OCI-LY7 (cell line): ENCODE measurements at places on chromosomes 1 and 21.
A peak's percentile ranks its signal among the peaks of the same experiment; 100 is the strongest.

DNA sequence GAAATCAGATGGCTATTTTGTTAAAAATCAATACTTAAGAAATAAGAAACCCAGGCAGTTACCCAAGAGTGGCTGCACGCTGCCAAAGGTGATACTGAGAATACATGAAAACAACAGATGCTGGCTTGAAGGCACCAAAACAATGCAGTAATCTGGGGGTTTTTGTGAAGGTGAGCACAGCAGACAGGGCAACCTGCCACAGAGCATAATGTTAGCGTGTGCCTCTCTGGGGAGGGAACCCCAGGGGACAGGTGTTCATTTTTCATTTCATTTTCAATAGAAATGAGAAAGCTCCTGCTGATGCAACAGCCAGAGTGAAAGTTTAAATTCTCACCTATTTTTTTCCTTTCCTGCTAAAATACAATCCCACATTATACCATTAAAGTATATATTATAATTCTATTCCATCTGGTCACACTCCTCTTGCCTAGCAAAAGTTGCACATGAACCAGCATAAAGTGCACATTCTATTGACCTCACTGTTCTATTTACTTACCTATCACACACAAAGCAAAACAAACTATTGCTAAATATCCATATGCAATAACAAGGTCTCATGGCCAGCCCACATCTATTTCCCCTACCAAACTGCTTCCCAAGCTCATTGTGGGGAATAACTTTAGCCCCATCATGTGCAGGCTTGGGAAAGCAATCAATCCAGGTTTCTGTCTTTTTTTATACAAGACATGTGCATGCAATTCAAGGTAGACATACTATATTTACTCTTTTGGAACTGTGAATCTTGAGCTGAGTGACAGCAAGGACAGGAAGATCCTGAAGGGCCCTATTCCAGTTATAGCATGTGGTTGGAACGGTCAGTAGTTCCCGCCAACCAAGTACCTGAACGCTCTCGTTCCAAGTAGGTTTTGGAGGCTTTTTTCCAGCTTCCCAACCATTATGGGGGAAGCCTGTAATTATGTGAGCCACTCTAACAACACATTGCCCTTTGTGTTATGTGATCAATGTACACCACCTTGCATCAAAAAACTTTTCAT, 173.6 kb downstream of the RERE start:
- peak; percentile 67 for DNase-seq

DNA sequence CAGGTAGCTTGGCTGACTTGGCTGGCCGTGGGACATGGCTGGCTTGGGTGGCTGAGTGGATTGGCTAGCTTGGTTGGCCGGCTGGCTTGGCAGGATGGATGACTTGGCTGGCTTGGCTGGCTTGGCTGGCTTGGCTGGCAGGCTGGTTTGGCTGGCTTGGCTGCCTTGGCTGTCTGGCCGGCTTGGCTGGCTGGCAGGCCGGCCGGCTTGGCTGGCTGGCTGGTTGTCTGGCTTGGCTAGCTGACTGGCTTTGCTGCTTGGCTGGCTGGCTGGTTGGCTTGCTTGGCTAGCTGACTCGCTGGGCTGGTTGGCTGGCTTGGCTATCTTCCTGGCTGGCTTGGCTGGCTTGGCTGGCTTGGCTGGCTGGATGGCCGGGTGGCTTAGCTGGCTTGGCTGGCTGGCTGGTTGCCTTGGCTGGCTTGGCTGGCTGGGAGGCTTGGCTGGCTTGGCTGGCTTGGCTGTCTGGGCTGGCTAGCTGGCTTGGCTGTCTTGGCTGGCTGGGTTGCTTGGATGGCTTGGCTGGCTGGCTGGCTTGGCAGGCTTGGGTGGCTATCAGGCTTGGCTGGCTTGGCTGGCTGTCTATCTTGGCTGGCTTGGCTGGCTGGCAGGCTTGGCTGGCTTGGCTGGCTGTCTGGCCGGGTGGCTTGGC, 129.7 kb upstream of the FAM72C start:
- DNase-seq, result no peak

DNA sequence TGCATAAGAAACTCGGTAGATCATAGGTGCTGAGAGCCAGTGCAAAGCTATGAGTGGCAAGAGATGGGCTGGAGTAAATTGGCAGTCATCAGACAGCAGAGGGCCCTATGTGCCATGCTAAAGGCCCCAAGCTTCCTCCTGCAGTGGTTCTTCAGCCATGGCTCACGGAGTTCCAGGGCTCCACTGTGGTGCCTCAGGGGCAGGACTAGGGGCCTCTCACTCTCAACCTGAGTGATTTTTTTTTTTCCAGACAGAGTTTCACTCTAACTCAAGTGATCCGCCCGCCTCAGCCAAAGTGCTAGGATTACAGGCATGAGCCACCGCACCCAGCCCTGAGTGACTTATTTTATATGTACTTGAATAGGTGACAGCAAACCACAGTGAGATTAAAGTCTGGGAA, 10.4 kb upstream of the GJA8 start:
- DNase-seq, result peak; percentile 21

- DNase-seq, result no peak
Measured at GRCh38 chr1:50369830-50370229, 53.4 kb downstream of the DMRTA2 start.

DNA sequence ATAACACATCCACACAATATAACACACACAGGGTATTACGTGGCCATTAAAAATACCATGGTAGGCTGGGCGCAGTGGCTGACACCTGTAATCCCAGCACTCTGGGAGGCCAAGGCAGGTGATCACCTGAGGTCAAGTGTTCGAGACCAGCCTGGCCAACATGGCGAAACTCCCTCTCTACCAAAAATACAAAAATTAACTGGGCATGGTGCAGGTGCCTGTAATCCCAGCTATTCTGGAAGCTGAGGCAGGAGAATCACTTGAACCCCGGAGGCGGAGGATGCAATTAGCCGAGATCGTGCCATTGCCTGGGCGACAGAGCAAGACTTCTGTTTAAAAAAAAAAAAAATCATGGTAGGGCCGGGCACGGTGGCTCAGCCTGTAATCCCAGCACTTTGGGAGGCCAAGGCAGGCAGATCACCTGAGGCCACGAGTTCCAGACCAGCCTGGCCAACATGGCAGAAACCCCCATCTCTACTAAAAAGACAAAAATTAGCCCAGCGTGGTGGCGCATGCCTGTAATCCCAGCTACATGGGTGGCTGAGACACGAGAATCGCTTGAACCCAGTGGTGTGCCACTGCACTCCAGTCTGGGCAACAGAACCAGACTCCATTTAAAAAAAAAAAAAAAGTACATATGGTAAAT, 24.1 kb upstream of the HPDL start:
- no peak for DNase-seq

DNA sequence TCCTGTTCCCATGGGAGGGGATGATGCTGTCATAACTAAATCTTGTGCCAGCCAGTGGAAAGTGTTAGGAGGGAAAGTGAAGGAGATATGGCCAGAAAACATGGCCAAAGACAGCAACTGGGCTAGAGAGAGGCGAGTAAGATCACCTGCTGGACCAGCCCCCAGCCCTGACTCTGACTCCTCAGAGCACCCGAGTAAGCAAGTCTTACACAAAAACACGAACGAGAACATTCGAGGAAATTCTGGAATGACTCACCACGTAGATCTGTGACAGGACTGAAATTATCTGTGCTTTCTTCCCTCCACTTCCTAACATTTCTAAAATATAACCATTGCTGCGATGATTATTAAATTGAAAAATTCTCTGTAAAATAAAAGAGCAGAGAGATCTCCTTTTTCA, 9.2 kb downstream of the ZNF496 start:
- DNase-seq, result no peak
